ENCODE measurements at places on chromosomes 12 and 14.
A peak's percentile ranks its signal among the peaks of the same experiment; 100 is the strongest.

DNA sequence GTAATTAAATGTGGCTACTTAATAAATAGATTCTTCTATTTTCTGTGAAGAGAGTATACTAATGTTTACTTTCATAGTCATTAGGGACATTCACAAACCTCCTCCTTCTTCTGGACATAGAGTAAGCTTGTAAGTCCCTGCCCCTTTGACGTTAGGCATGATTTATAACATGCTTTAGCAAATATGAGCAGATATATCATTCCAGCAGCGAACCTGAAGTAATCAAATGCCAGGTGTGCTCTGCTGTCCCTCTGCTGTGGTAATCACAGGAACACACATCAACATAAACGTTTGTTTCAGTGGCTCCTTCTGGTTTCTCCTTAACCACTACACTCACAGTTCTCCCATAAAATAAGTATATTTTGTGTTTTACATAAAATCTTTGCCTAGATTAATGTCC is 961.8 kb downstream of the FLRT2 start:
- DNase-seq, result no peak

DNA sequence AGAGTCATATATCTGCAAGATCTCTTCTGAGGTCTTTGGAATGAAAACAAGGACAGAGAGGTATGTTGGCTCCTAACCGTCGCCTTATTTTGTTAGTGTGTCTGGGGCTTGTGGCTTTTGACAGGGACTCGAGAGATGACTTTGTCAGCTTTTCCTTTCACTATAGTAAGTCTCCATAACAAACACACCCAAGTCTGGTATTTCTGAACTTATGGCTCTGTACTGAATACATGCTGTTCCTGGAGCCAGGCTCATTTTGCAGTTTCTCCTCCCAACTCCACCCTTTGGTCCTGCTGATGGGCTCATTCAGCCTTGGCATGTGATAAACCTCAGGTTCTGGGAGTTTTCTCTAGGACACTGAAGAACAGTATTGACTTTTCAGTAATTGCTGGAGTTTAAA is 27.7 kb upstream of the TMED10 start:
- no peak for DNase-seq

- DNase-seq, result no peak
Observed at GRCh38 chr14:105075379-105076295, 10.4 kb upstream of the GPR132 start.

DNA sequence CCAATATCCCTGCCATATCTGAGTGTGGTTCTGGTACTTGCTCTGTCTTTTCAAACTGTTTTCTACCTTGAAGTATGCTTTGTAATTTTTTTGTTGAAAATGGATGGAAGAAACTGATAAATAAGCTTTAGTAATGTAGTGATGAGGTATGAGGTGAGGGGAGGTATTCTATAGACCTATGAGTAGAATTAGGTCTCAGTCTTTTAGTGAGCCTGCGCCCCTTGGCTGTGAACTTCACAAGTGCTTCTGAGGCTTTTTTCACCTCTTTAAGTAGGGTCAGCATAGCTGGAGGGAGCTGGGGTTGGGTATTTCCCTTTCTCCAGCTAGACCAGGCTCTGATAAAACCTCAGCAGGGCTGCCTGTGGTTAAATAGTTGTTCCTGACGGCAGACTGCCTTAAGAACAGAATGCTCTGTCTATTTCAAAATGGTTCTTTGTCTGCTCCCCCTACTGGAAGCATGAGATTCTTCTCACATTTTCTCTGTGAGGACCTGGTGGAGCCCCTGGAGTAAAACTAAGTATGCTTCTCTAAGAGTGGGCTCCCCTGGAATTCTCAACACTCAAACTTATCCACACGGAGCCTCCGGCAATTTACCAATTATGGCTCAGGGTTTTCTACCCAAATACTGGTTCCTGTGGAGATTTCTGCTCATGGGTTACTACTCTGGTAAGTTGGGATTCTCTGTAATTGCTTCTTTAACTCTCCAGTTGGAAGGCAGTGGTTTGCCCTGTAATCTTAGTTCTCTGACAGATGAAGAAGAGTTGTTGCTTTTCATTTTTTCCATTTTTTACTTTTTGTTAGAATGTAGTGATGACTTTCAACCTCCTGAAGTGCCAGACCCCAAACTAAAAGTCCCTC is 13.1 kb downstream of the KRT5 start:
- peak; percentile 75 for DNase-seq

DNA sequence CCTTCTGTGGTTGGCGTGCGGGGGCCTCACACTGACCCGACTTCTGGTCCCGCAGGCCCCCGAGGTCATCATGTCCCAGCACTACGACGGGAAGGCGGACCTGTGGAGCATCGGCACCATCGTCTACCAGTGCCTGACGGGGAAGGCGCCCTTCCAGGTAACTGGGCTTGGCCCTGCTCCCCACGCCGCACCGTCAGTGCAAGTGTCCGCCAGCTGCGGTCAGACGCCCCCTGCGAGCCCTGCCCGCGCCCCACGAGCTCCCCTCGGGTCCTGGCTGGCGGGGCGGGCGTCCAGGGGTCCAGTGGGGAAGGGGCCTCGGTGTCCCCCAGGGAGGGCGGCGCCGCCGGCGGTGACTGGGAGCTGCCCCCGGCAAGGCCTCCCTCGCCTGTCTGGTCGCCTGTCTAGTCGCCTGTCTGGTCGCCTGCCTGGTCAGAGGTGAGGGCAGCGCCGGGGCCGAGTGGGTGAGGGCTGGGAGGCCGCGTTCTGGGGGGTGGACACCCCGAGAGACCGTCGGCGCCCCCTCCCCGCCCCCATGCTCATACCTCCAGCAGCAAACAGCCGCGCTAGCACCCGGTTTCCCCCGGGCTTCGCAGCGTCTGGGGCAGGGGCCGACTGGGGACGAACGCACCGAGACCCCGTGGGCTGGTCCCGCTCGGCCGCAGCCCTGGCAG is 14.8 kb downstream of the ULK1 start:
- DNase-seq, result no peak

Measured in fibroblast of mammary gland (primary cell).